Cardiac fibroblast (primary cell): ENCODE measurements at places on chromosomes 2 and 18.

DNA sequence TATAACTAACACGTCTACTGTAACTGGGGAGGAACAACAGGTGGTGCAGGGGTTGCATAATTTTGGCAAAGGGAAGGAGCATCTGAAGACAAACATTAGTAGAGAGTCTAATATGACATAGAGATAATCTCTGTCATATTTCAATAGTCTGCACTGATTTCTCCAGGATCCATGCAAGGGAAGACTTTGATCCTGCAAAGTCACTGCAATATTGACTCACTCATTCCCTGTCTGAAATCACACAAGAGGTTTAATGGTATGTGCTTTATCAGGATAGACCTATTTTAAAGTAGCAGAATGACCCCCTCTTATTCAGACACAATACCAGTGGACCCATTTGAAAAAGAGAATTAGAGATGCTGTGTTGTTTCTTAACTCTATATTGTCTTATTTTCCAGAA, 98.7 kb upstream of the CAVIN2 start:
- no peak for DNase-seq

GRCh38 chr2:108633409-108633808, 85.9 kb upstream of the RANBP2 start:
- no peak for DNase-seq

GRCh38 chr2:104420953-104421352, 433.0 kb upstream of the POU3F3 start:
- DNase-seq: no peak

DNA sequence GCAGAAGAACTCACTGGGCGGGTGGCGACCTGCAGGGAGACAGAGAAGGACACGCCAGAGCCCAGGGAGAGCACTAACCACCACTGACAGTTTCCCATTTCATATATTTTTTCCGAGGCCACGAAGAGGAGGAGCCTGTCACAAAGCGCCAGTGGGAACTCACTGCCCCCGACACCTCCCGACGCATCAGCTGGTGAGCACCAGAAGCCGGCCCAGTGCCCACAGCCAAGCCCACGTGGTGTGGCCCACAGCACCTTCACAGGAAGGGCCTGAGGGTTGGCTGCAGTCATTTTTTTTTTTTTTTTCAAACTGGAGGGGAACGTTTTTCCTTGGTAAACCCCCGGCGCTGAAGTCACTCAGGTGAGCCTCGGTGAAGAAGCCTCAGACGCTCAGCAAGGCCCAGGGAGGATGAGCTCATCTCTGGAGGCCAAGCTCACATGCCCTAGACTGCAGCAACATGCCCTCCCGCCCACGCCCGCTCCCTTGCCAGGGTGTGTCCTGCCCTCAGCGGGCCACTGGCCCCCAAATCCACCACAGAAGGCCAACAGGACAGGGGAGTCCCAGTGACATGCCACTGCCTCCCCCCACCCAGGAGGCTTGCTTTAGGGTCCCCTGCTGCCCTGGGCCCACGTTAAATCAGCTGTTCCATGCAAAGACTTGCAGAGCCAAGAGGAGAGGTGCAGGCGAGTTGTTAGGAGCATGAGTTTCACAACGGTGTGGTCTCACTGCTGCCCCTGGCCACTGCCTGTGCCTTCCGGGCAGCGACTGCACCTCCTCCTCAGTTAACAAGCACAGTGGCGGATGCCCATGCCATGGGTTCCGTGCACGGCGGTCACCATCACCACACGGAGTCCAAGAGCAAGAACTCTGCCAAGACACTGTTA, 68.1 kb downstream of the PARD6G start:
- no peak for DNase-seq

- no peak for DNase-seq
Observed at GRCh38 chr2:9631878-9632700, 1.3 kb upstream of the YWHAQ start.

DNA sequence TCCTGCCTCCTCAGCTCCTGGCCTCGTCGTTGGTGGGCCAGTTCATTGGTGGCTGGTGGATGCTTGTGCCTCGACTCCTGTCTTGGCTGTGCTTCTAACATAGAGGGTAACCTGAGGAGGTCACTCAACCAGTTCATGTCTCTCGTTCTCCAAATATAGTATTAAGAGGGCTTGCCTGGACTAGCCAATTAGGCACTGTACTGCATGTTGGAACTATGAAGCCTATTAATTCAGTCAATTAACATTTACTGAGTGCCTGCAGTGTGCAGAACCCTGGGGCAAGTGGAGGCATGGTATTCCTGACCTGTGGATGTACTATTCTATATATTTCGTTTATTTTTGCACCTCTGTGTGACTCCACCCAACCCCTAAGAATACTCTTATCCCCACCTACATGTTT, 89.9 kb upstream of the PELI1 start:
- no peak for DNase-seq
